Heart left ventricle (tissue), 16 donors: ENCODE measurements at places on chromosomes 2 and 18. TPM values are rescaled to one million over a fixed set of nuclear protein-coding genes. Genes with fewer than 3 reads are reported as not detected.

DNA sequence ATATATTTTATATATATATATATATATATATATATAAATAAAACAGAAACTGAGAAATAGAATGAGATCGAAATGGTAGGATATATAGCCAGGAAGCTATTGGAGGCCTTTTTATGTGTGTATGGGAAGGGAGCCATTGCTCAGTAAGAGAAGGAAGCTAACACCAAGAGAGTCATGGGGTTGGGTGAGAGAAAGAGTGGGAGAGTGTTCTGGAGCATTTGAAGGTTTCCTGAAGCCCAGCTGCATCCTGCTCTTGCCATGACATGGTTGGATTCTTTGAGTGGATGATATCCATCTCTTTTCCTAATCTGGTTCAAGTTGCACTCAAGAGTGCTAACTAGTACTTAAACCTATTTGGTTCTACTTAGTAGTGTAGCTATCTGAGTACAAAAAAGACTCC lies 282.3 kb downstream of the DYSF start:
- no peak overlapping the region for H3K27ac ChIP-seq
- H3K27me3 ChIP-seq = no peaks in the 10 kb centered on the region
- no peak for DNase-seq

Gene TACR1
- total RNA-seq = not detected

DNA sequence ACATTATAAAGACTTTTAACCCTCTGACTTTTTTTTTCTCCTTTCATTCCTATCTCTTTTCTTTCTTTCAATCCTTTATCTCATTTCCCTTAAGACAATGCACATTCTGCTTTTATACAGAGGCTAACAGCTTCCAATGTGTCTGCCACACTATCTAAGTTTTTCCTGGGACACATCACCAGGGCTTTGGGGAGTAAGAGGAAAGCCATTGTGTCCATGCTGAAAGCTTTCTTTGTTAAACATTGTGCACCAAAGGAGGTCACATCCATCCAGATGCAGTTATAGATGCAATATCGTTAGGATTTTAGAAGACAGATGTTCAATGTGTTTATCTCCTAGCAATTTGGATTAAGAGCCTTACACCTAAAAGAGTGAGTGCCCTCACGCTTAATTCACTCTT lies 534.1 kb downstream of the CNTNAP5 start:
- H3K27ac ChIP-seq = no peak overlapping the region
- H3K4me1 ChIP-seq = no peaks in the 10 kb centered on the region
- no peak overlapping the region for H3K4me3 ChIP-seq
- no peak for DNase-seq

Gene HOXD12
- total RNA-seq = not detected

Gene GULP1
- 8.3 TPM for total RNA-seq

Gene SIX3
- total RNA-seq = not detected

- no peak overlapping the region for H3K4me3 ChIP-seq
- peak overlapping the region; percentile 0 for H3K27ac ChIP-seq
- no peaks in the 10 kb centered on the region for H3K36me3 ChIP-seq
- H3K4me1 ChIP-seq = peaks cover 9% of the 10 kb centered on the region
- no peak for DNase-seq
- no peaks in the 10 kb centered on the region for H3K27me3 ChIP-seq
Observed at GRCh38 chr2:151824886-151825285, 3.3 kb downstream of the ARL5A start.

GRCh38 chr2:59180621-59181020 lies 939.5 kb upstream of the FANCL start:
- no peak for DNase-seq
- H3K36me3 ChIP-seq = no peaks in the 10 kb centered on the region
- no peak overlapping the region for H3K4me3 ChIP-seq
- no peaks in the 10 kb centered on the region for H3K27me3 ChIP-seq
- H3K27ac ChIP-seq = no peak overlapping the region

GRCh38 chr2:217288472-217289063 lies 428.7 kb upstream of the TNP1 start:
- no peaks in the 10 kb centered on the region for H3K36me3 ChIP-seq

- peaks cover 13% of the 10 kb centered on the region for H3K4me1 ChIP-seq
- DNase-seq = no peak
- H3K36me3 ChIP-seq = no peaks in the 10 kb centered on the region
- H3K27ac ChIP-seq = no peak overlapping the region
Observed at GRCh38 chr2:201180010-201180409, 2.9 kb upstream of the CASP10 start.

DNA sequence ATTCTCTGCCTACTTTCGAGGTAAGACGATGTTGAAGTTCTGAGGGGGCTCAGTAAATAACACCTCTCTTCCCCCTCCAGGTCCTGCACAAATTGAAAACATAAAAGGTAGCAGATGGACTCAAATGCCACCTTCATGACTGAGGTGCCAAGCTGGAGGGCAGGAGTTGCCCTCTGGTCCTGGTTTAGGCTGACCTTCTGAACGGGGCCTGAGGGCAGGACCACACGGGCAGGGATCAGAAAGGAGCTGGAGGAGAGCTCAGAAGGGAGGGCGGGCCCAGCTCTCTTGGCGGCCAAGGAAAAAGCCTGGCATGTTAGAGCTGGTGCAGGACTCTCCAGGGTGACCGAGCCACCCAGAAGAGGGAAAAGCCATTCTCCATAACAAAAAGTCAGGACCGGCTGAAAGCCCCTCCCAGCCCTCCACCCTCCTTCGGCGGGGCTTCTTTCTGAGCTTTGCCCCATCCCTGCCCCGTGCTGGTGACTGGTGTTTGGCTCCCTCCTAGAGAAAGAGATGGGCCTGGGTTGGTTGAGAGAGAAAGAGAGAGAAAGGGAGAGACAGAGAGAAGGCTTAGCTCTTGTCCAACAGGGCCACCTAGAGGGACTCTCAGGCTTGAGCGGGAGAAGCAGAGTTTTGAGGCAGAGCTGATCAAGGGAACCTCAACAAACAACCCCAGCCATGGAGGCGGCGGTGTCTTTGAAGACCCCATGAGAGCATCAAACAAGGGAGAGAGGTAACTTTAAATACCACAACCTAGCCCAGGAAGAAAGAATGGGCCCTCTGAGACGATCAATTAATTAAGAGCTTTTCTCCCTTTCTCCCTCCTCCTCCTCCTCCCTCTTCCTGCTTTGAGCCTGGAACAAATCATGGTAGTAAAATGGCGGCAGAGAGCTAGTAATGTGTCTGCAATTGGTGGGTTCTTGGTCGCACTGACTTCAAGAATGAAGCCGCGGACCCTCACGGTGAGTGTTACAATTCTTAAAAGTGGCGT lies 50.8 kb downstream of the WIPF1 start:
- H3K36me3 ChIP-seq = no peaks in the 10 kb centered on the region
- no peak overlapping the region for H3K4me3 ChIP-seq
- no peak overlapping the region for H3K27ac ChIP-seq
- no peaks in the 10 kb centered on the region for H3K27me3 ChIP-seq

Gene MTX2
- total RNA-seq = 43.2 TPM

DNA sequence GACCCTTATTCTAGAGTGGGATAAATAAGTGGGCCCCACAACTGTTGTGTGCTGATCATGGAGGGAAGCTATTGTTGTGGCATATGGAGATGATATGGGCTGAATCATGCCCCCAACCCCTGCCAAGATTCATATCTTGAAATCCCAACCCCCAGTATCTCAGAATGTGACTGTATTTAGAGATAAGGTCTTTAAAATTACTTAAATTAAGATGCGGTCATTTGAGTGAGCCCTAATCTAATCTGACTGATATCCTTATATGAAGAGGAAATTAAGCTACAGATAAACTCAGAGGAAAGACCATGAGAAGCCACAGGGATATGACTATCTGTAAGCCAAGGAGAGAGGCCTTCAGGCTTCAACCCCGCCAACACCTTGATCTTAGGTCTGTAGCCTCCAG lies 188.3 kb upstream of the RND3 start:
- no peaks in the 10 kb centered on the region for H3K36me3 ChIP-seq
- no peak for DNase-seq
- H3K4me3 ChIP-seq = no peak overlapping the region
- no peaks in the 10 kb centered on the region for H3K4me1 ChIP-seq
- H3K27ac ChIP-seq = no peak overlapping the region

DNA sequence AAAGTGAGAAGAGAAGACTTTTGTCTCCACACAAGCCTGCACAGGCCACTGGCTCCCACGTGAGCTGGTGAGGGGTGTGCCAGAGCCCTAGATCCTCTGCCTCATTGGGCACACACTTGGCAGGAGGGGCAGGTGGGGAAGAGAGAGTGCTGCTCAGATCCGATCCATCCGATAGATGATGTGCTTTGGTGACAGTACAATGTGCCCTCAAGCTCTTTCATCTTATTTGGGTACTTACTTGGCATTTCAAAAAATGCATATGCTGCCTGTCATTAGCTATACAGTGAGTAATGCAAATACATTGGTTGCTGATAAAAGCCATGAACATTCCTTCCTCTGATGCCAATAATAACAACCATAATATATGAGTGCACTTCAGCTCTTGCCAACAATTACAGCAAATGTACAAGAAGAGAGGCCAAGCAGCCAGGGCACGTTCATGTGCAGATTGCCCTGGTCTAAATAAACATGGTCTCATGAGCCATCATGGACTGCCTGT lies 255.3 kb downstream of the VAPA start:
- no peaks in the 10 kb centered on the region for H3K27me3 ChIP-seq
- H3K4me3 ChIP-seq = no peak overlapping the region
- H3K36me3 ChIP-seq = no peaks in the 10 kb centered on the region
- no peak for DNase-seq

Gene TEKT4
- total RNA-seq = 0.25 TPM

Gene KIAA2012
- not detected for total RNA-seq

- no peaks in the 10 kb centered on the region for H3K4me1 ChIP-seq
- H3K4me3 ChIP-seq = no peak overlapping the region
- no peak overlapping the region for H3K27ac ChIP-seq
- H3K27me3 ChIP-seq = no peaks in the 10 kb centered on the region
- H3K36me3 ChIP-seq = no peaks in the 10 kb centered on the region
- peak; percentile 8 for DNase-seq
Observed at GRCh38 chr2:104790100-104790811, 63.7 kb upstream of the POU3F3 start.

GRCh38 chr2:16330571-16330970 lies 335.1 kb downstream of the CYRIA start:
- no peaks in the 10 kb centered on the region for H3K27me3 ChIP-seq
- H3K27ac ChIP-seq = no peak overlapping the region
- no peak for DNase-seq
- no peaks in the 10 kb centered on the region for H3K4me1 ChIP-seq

Gene GPR155
- 21.3 TPM for total RNA-seq
